ENCODE measurements at places on chromosomes 7 and 10.
A peak's percentile ranks its signal among the peaks of the same experiment; 100 is the strongest.

- peak; percentile 55 for DNase-seq
These were observed 349.4 kb downstream of the EXOC4 start for GRCh38 chr7:133602291-133602690.

DNA sequence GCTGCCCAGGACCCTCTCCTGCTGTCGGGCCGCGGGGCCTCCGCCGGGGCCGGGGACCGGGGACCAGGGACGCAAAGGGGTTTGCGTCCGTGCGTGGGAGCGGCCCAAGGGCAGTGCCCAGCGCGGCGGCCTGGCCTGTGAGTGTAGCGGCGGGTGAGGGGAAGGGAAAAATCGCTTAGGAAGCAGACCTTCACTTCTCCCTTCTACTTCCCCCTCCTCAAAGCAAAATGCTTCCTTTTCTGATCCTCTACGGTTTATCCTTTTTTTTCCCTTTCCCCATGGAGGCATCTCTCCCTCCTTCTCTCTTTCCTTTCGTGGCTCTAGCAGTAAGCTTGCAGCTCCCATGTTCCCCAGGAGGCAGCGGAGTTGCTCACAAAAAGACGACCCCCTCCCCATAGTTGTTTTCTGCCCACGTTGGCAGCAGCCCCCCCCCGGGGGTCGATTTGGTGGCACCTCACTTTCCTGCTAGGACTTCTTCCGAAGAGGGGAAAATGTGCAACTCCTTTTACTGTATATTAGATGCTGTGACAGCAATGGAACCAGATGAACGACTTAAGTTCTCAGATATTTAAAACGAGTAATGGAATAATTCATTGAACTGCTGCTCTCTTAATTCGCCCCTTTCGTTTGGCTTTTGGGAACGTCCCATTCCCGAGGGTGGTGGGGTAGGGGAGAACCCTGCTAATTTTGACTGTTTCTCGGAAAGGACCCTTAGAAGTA, 724 bp downstream of the CAPZA2 start:
- peak; percentile 53 for DNase-seq

- DNase-seq, result no peak
These were observed 65.6 kb downstream of the IGF2BP3 start for GRCh38 chr7:23404546-23405239.

DNA sequence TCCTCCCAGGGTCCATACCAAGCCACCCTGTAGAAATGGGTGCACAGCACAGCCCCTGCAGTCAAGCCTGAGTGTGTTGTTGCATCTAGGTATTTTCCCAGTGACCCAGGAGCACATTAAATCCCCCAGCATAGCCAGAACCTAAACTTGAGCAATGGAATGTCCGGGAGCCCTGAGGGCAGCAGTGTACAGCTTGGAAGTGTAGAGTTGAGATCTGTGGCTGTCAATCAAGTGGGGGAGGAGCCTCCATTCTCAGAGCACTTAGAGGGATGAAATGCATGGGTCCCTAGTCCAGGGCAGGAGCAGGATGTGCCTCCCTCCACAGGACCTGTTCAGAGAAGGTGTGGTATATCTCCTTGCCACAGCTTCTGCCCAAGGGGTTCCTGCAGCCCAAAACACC, 885.1 kb downstream of the CCSER2 start:
- no peak for DNase-seq

DNA sequence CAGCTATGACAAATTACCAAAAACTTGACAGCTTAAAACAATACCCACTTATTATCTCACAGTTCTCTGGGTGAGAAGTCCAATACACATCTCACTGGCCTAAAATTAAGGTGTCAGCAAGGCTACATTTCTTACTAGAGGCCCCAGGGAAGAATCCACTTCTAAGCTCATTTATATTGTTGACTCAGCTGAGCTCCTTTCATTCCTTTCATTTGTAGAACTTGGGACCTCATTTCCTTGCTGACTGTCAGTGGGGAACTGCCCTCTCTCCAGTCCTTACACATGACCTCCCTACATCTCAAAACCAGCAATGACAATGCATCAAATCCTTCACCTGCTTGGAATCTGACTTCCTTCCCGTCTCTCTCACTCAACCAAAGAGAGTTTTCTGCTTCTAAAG, 240.3 kb downstream of the IPMK start:
- no peak for DNase-seq
